Hematopoietic multipotent progenitor cell treated with erythropoietin and hydrocortisone succinate and interleukin-3 and kit ligand, for 8 days (in vitro differentiated cells): ENCODE measurements at places on chromosomes 1 and 21.

DNA sequence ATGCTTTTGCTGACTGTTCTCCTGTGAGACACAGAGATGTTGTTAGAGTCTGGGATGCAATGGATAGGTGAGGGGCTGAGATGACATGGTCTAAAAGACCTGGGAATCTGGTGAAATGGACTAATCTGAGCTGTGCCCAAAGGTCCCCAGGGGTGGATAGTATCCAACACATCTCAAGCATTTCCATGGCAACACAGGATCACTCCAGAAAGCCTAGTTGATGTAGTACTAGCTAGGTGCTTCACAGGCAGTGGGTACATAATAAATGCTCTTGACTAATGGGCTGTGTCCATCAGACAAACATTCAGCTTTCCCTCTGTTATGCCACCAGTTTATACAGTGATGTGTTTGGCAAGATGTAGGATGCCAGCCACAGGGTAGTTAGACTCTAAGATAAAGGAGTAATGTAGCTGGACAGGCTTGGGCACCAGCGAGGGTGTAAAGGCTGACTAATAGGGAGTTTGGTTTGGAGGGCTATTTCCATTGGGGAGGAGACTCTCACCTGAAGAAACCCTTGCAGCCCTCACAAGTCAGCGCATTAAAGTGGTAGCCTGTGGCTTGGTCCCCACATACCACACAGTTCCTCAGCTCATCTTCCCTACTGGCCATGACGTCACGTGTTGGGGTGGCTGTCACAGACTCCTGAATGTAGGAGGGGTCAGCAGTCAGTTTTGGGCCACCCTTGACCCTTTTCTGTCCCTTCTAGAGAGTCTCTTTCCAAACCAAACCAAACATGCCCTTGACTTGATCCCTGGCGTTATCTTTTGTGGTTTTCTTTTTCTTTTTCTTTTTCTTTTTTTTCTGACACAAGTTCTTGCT is 1.8 kb downstream of the NR1I3 start:
- DNase-seq: no peak

- no peak for DNase-seq
These were observed 202.0 kb downstream of the GABPA start for GRCh38 chr21:25936776-25937175.

DNA sequence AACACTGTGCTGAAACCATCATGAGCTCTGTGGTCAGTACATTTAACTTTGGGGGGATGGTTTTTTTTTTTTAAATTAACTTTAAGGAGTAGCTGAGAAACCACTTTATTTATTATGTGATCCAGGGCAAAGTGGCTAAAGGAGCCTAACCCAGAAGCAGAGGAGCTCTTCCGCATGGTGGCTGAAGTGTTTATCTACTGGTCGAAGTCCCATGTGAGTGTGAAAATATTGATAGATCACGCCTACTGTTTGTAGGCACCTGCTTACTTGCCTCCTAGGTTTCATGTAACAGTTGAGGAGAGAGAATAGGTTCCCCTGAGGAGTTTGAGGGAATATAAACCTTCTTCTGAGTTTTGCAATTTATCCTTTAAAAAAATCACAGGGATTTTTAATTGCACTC is 181.4 kb downstream of the ZP4 start:
- DNase-seq: no peak

GRCh38 chr21:24948186-24948585 is 659.1 kb downstream of the MRPL39 start:
- no peak for DNase-seq

GRCh38 chr21:44574457-44575306 is 1.2 kb downstream of the KRTAP10-4 start:
- DNase-seq: no peak

- DNase-seq: no peak
These were observed 351.9 kb upstream of the CAMK1G start for GRCh38 chr1:209231476-209232156.

- DNase-seq: no peak
These were observed 620.4 kb upstream of the BEND5 start for GRCh38 chr1:49397086-49397485.

GRCh38 chr21:45507523-45507875 is 34.7 kb downstream of the SLC19A1 start:
- DNase-seq: no peak

GRCh38 chr21:29696937-29697336 is 242.9 kb downstream of the GRIK1 start:
- no peak for DNase-seq

DNA sequence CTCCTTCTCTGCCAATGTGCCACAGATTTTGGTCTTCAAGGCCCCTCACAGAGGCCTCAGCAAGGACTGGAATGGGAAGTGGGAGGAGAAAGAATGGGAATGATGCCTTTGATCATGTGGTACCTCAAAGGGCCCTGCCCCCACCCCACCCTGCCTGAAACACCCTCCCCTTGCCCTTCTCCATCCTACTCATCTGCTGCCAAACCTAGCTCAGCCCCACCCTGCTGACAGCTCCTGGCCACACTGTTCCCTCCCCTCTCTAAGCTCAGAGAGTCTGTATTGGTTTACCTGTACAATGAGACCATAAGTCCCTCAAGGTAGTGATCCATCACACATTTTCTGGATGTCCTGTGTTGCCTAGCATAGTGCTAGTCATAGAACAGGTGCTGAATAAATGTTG is 6.7 kb upstream of the ARHGAP30 start:
- DNase-seq: no peak

- no peak for DNase-seq
These were observed 46.1 kb downstream of the PKN2 start for GRCh38 chr1:88730132-88730675.

DNA sequence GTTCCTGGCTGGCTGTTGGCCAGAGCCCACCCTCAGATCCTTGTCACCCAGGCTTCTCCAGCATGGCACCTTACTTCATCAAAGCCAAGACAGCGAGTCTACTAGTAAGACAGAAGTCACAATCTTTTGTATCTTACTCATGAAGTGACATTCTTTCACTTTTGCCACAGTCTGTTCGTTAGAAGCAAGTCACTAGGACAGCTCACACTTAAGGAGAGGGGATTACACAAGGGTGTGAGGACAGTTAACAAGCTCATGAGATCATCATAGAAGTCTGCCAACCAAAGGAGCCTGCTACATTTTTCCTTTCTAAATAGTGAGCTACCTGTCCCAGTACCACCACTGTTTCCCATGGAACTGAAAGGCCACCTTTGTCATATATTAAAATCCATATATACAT is 61.5 kb downstream of the PACC1 start:
- peak; percentile 43 for DNase-seq

DNA sequence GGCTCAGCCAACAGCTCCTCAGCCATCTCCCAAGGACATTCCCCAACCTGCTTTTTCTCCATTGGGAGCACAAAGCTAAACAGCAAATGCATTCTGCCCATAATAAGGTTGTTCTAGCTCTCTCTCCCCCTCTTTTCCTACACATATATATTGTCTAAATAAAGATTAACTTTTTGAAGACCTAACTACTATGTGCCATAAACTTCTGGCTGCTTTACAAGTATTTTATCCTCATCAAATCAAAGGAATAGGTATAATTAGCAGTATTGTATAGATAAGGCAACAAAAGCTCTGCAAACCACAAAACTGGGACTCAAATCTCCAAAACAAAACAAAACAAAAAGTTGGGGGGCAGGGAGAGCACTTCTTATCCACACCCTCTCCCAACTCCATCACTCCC is 43.4 kb downstream of the TGFBR3 start:
- DNase-seq: no peak

- DNase-seq: peak; percentile 4
These were observed 467.5 kb downstream of the PTPRU start for GRCh38 chr1:29703596-29704370.

GRCh38 chr1:246155923-246156322 is 351.2 kb downstream of the SMYD3 start:
- no peak for DNase-seq

GRCh38 chr1:91877574-91878208 is 8.3 kb downstream of the TGFBR3 start:
- DNase-seq: no peak

DNA sequence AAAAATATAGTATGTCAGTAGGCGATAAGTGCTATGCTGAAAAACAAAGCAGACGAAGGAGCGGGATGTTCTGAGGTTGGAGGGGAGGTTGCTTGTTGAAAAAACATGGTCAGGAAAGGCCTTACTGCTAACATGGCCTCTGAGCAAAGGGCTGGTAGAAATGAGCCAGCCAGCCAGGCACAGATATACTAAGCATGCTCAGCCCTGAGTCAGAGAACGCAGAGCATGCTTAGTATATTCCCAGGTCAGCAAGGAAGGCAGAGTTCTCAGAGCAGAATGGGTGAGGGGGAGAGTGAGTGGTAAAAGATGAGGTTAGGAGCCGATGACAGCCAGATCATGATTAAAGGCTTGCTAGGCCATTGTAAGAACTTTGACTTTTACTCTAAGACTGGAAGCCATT is 36.7 kb downstream of the ZBTB40 start:
- no peak for DNase-seq

- DNase-seq: no peak
These were observed 244.8 kb downstream of the DNM3 start for GRCh38 chr1:172086137-172086536.

DNA sequence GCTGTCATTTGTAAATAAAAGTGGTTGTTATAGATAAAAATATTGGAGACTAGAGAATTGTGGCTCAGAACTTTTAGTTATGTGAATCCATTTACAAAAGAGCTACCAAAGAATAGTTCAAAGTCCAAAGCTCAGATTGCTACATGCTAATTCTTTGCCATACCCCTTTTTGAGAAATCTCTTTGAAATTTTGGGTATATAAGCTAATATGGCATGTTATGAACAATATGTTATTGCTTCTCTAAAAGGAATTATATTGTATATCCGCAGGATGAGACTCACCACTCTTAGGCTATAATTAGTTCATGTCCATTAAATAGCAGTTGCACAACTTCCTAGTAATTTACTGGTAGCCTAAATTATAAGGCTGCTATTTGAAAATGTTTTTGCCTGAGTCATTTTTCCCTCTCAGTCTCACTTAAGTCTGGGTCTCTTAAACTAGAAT is 178.0 kb downstream of the ZNF281 start:
- no peak for DNase-seq

DNA sequence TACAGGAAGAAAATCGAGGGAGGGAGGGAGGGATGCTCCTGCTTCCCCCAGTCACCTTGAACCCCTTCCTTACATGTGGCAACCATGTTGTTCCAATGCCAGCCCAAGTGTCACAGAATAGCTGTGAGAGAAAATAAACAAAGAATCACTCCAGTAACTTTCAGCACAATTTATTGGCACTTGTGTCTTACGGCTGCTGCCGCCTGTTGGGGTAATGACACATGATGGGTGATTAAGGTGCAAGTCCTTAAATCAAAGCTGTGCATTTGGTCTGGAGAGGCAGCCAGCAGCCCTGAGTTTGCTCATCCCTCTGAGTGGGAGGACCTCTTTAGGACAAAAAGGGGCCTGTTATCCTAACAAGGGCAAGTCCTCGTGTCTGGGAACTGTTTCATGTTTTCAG is 377.7 kb downstream of the PCP4 start:
- no peak for DNase-seq

DNA sequence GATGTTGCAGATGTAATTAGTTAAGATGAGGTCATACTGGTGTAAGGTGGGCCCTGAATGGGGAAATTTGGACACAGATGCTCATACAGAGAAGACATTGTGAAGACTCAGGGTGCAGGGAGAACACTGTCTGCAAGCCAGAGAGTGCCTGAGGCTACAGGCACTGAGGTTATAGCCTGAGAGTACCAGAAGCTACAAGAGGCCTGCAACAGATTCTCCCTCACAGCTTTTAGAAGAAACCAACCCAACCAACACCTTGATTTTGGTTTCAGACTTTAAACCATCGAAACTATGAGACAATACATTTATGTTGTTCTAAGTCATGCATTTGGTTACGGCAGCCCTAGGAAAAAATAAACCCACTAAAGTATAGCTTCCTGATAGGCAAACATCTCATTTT is 321.7 kb upstream of the USP25 start:
- no peak for DNase-seq

- DNase-seq: no peak
These were observed 420.6 kb upstream of the DEPDC1 start for GRCh38 chr1:68917456-68917855.

DNA sequence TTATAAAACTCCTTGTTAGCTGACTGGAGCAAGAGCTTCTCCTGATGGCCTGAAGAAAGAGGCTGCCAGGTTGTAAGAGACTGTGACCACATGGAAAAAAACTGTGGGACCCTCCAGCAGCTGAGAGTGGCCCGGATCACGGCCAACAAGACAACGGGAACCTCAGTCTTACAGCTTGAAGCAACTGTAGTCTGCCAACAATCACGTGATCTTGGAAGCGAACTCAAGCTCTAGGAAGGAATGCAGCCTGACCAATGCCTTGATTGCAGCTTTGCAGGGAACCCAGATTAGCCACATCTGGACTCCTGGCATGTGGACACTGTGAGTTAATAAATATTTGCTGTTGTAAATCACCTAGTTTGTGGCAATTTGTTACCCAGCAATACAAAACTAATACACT is 442.6 kb upstream of the PRMT6 start:
- no peak for DNase-seq

GRCh38 chr1:16217061-16217785 is 4.8 kb upstream of the ARHGEF19 start:
- peak; percentile 96 for DNase-seq
